Activated CD8-positive, alpha-beta memory T cell treated with anti-CD3 and anti-CD28 coated beads for 1 hour (primary cell): ENCODE measurements at places on chromosomes 7 and 10.

GRCh38 chr7:25109276-25109675 is 15.8 kb downstream of the CYCS start:
- no peak for DNase-seq

DNA sequence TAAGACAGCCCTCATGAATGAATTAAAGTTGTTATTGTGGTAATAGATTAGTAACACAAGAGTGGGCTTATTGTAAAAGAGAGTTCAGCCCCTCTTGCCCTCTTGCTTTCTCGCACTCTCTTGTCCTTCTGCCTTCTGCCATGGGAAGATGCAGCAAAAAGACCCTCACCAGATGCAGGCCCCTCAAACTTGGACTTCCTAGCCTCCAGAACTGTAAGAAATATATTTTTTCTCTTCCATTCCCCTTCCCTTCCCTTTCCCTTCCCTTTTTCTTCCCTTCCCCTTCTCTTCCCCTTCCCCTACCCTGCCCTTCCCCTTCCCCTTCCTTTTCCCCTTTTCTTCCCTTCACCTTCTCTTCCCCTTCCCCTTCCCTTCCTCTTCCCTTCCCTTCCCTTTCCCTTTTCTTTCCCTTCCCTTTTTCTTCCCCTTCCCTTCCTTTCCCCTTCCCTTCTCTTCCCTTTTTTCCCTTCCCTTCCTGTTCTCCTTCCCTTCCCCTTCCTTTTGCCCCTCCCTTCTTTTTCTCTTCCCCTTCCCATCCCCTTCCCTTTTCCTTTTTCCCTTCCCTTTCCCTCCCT is 55.6 kb upstream of the TMEM248 start:
- DNase-seq = no peak

DNA sequence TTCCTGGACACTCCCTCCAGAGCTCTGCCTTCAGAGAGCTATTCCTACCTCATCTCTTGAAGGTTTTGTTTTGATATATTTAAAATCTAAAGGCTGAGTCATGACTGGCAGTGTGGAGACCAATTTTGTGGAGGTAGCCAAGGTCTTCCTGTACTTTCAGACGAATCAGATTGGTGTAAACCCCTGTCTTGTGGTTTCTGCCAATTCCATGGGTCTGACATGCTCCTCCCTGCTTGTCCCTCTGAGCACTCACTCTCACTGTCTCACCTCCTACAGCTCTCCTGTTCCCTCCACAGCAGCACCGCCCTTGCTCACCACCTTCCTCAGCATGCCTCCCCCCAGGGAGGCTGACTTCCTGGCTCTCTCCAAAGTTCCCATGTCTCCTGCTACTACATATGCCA is 179.8 kb downstream of the NPSR1 start:
- no peak for DNase-seq

GRCh38 chr10:24891823-24892222 is 60.6 kb downstream of the PRTFDC1 start:
- no peak for DNase-seq

- no peak for DNase-seq
Measured at GRCh38 chr10:89589101-89589720, 53.8 kb upstream of the SLC16A12 start.

GRCh38 chr10:102834143-102834542 is 3.1 kb downstream of the CYP17A1 start:
- no peak for DNase-seq

- no peak for DNase-seq
Measured at GRCh38 chr10:43408331-43408709, 666 bp downstream of the HNRNPF start.

- DNase-seq = no peak
Measured at GRCh38 chr10:79381804-79382221, 34.5 kb downstream of the PPIF start.

GRCh38 chr10:123797813-123798212 is 93.8 kb downstream of the CPXM2 start:
- DNase-seq = no peak

DNA sequence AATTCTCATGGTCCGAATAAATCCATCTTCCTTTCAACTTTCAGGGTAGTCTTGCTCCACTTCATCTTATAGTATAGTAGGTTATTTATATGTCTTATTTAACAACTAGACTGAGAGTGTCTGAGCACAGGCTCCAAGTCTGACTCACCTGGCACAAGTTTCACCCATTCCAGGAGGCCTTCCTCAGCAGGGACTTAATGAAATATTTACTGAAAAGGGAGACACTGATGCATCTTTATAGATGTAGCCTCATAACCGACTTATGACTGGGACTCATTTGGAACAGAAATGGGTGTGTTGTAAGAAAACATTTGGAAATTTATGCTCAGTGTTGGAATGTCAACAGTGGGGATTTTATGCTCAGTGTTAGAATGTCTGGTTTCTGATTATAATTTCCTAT is 59.9 kb downstream of the CH25H start:
- no peak for DNase-seq

DNA sequence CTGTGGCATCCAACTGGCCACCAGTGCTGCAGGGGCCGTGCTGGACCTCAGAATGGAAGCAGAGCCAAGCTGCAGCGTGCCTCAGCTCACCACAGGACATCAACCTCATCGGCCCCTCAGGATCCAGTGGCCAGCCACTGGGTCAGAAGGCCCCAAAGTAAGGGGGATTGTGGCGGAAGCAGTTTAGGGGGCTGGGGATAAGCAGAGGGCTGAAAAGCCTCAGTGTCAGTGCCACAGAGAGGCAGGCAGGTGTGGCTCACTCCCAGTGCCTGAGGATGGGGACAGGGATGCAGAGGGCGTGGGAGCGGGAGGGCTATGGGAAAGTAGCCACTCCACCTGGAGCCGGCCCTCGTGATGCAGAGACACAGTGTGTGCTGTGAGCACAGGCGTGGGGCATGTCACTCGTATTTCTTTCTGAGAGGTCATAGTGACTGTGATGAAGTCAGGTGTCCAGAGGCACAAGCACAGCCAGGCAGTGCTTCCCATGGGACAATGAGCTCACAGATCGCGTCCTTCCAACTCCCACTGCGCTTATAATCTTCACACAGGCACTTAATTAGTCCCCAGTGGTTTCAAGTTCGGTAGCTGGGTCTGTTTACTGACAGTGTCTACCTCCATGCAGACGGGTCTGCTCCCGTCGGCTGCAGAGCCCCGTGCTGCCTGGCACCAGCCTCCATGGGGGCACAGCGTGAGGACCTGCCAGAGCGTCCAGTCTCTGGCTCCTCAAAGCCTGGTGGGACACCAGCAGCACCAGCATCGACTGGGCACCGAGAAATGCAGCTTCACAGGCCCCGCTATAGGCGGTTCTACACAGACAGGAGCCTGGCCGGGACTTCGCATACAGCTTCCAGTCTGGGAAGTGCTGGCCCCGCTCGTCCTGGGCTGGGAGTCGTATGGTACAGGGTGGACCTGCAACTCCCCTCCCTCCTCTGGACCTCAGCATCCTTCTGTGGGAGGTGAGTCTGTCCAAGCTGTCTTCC is 42.9 kb upstream of the CNPY1 start:
- DNase-seq = no peak

DNA sequence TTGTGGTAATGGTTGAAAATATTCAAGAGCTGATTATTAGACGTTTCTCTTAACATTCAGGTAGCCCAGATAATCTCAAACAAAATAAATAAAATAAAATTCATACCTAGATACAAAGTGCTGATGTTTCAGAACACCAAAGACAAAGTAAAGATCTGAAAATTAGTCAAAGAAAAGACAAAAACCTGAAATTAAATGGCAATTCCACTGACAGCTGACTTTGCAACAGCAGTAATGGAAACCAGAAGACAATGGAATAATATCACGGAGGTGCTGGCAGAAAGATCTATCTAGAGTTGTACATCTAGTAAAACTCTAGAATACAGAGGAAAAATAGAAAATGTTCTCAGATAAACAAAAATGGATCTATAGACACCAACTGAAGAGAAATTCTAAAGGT is 58.0 kb upstream of the IKZF1 start:
- no peak for DNase-seq

DNA sequence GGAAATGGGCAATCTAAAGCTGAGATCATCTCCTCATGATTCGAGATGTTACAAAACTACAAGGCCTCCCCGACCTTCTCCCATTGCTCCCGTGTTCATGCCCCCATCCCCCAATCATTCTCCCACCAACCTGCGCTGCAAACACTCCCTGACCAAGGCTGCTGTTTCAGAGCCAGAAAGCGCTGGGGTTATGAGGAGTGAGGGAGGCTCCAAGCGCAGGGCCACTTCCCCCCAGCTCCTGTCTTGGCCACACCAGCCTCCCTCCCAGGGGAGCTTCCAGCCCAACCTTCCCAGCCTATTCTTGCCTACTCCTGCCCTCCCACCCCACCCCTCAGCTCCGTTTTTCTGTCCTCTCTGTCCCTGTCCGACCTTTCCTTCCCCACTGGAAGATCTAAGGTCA is 14.7 kb upstream of the NODAL start:
- DNase-seq = no peak

DNA sequence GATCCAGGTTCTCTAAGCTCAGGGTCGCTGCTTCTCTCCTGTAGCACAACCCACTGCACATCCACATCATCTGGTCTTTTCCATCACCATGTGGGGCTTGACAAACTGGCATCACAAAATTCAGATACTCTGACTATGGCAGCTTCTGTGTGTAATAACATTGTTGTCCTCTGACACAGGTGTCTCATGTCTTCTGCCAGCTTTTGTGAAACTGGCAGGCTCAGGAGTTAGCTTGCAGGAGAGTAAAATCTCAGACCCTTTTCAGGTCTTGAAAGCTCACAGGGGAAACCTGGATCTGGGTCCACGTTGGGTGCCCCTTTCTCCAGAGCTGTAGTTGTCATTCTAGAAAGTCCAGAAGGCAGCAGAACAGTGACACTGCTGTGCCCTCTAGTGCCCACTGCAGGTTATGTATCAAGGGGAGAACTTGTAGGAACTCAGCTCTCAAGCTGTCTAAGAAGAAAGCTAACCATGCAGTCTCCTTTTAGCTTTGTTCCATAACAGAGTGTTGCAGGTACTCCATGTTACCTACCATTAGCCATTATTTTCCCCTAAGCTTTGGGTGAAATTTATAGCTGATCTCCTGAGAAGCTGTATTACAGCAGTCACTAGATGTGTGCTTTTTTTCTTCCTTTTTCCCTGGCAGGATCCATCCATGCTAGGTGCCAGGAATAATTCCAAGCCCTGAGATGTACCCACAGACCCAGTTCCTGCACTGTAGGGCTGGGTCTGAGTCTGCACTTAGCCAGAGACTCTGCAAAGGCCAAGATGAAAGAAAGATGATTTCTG is 102.7 kb downstream of the ZNF248 start:
- DNase-seq = no peak

- no peak for DNase-seq
Measured at GRCh38 chr10:93150990-93151547, 77.4 kb downstream of the CYP26A1 start.

DNA sequence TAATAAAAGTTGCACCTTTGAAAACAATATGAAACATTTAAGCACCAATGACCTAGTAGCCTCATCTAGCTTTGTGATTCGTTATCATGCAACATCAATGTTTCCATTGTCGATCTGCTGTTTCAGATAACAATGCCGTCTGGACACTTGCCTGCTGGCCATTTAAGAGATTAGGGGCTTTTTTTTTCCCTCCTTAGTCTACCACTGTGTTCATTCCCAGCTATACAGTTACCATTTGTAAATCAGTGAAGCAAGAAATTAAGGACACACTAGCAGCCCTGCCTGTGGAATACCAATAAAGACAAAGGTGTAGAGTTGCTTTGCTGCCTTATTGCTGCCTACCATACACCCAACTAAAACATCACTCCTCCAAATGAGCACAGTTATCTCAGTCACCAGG is 37.6 kb upstream of the MYO3A start:
- DNase-seq = no peak

DNA sequence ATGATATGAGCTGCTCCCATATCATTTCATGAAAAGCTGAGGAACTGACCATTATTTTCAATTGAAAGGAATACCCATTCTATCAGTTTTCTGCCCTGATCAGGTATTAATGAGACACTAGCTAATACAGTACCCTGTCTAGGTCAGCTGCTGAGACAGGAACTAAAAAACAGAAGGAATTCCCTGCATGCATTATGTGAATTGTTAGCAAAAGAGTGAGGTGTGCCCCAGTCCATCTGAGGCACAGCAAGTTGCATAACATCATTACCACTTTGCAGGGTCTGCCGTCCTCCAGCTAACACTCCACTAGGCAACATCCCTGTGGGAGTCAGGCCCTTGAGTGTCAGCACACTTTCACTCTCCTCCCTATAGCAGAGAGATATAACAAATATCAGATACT is 11.1 kb upstream of the MSS51 start:
- DNase-seq = no peak
